ENCODE measurements at places on chromosomes 6 and 20. TPM values are rescaled to one million over a fixed set of nuclear protein-coding genes. Genes with fewer than 3 reads are reported as not detected.

Gene DEFB125
- polyA plus RNA-seq, result not detected

Gene FILIP1
- 0.39 TPM for polyA plus RNA-seq

Gene GPX5
- not detected for polyA plus RNA-seq

Gene STMND1
- 0.15 TPM for polyA plus RNA-seq

Gene EPM2A
- 6.4 TPM for polyA plus RNA-seq

Gene PHF10
- 6.7 TPM for polyA plus RNA-seq

Gene C4A
- polyA plus RNA-seq, result 0.88 TPM

Gene TULP1
- not detected for polyA plus RNA-seq

Gene PM20D2
- polyA plus RNA-seq, result 14.9 TPM

Gene BPIFB4
- polyA plus RNA-seq, result not detected

Gene TREML4
- polyA plus RNA-seq, result not detected

Gene HTR1B
- polyA plus RNA-seq, result not detected

Gene SSTR4
- not detected for polyA plus RNA-seq

Gene STX16
- polyA plus RNA-seq, result 28.1 TPM

Gene KCNK5
- polyA plus RNA-seq, result 1.3 TPM

Gene GNAS-AS1
- 2.1 TPM for polyA plus RNA-seq

Gene RIPPLY2
- polyA plus RNA-seq, result not detected

Gene EBF4
- not detected for polyA plus RNA-seq

Gene PGM3
- polyA plus RNA-seq, result 33.8 TPM
